Endothelial cell of umbilical vein (primary cell): ENCODE measurements at places on chromosomes 6 and 20. TPM values are rescaled to one million over a fixed set of nuclear protein-coding genes. Genes with fewer than 3 reads are reported as not detected.

Gene DOK5
- 5.7 and 14.2 TPM in 2 replicates for total RNA-seq

Gene AHCY
- total RNA-seq, result 94.7 and 101 TPM in 2 replicates

Gene ZBTB22
- 12.6 and 13.9 TPM in 2 replicates for total RNA-seq

Gene HLA-F
- total RNA-seq, result 1.6 and 2.8 TPM in 2 replicates

Gene SIRPD
- total RNA-seq, result not detected in 2 replicates

Gene RIPPLY2
- 0.53 TPM in 1 of 2 replicates, not detected in the other for total RNA-seq

Gene SNAI1
- total RNA-seq, result 13.4 and 14.5 TPM in 2 replicates

Gene MROH8
- total RNA-seq, result 1.5 and 2.7 TPM in 2 replicates

Gene TP53INP2
- 30.5 and 36.4 TPM in 2 replicates for total RNA-seq
